ENCODE measurements at places on chromosomes 2 and 18. TPM values are rescaled to one million over a fixed set of nuclear protein-coding genes. Genes with fewer than 3 reads are reported as not detected.

GRCh38 chr2:74481961-74482800 lies 617 bp downstream of the CCDC142 start:
- H3K4me1 ChIP-seq = peaks cover 32% of the 10 kb centered on the region
- no peaks in the 10 kb centered on the region for H3K27me3 ChIP-seq
- DNase-seq = peak; percentile 57
- peaks cover 16% of the 10 kb centered on the region for H3K36me3 ChIP-seq
- H3K4me3 ChIP-seq = peak overlapping the region; percentile 93

DNA sequence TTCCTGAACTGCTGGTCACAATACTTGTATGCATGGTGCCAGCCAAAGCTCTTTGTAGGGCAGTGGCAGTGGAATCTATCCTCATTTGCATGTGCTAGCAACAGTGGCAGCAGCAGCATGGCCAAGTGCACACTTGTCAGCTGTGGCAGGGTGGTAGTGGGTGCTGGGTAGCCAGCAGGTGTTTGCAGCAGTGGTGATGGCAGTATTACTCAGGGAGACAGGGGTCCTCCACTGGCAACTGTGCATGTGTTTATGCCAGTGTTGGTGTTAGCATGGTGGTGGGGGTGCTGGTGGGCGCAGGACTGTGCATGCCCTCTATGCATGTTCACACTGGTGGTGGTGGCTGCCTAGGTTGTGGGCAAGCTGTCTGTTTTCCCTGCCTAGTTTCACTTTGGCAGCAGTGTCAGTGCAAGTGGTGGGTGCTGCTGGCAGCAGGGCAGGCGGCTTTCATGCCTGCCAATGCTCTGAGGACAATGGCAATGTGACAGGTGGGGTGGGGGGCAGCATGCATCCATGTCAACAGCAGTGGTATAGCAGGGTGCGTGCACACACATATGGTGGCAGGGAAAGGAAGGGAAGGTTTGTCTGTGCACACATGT lies 41.2 kb downstream of the GALNT13 start:
- H3K36me3 ChIP-seq = no peaks in the 10 kb centered on the region
- no peak overlapping the region for H3K27ac ChIP-seq
- H3K27me3 ChIP-seq = no peaks in the 10 kb centered on the region
- DNase-seq = no peak
- H3K4me3 ChIP-seq = no peak overlapping the region

GRCh38 chr2:232449964-232450363 lies 6.0 kb upstream of the ALPI start:
- DNase-seq = no peak
- H3K4me1 ChIP-seq = no peaks in the 10 kb centered on the region
- H3K27me3 ChIP-seq = no peaks in the 10 kb centered on the region
- H3K27ac ChIP-seq = no peak overlapping the region
- no peak overlapping the region for H3K4me3 ChIP-seq

- no peaks in the 10 kb centered on the region for H3K4me1 ChIP-seq
- no peaks in the 10 kb centered on the region for H3K36me3 ChIP-seq
- no peaks in the 10 kb centered on the region for H3K27me3 ChIP-seq
- H3K27ac ChIP-seq = no peak overlapping the region
- no peak overlapping the region for H3K4me3 ChIP-seq
These were observed 158.4 kb downstream of the SP3 start for GRCh38 chr2:173806761-173807160.

GRCh38 chr2:9390991-9391390 lies 32.3 kb downstream of the ITGB1BP1 start:
- H3K4me1 ChIP-seq = no peaks in the 10 kb centered on the region
- H3K4me3 ChIP-seq = no peak overlapping the region
- H3K36me3 ChIP-seq = no peaks in the 10 kb centered on the region
- DNase-seq = no peak
- no peak overlapping the region for H3K27ac ChIP-seq

DNA sequence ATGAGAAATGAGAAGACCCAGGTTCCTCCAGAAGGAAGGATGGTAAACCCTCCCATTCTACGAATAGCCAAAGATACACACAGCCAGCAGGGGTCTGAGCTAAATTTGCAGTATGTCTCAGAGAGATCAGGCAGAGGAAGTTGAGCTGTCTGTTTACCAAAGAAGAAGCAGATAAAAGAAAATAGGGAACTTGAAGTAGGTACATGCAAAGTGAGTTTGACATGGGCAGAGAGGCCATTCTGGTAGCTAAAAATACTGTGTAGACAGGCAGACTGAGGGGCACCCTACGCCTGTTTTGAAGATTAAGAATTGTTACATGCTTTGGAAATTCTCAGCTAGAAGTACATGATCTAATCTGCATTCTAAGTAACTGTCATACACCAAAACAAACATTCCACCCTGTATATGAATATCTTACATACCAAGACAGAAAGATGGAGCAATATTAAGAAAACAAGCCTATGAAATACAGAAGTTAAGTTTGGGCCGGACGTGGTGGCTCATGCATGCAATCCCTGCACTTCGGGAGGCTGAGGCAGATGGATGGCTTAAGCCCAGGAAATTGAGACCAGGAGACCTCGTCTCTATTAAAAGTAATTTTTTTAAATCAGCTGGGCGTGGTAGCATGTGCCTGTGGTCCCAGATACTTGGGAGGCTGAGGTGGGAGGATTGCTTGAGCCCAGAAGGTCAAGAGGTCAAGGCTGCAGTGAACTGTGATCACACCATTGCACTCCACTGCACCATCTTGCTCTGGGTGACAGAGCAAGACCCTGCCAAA lies 157.9 kb downstream of the ANKRD44 start:
- H3K36me3 ChIP-seq = peaks cover 15% of the 10 kb centered on the region
- DNase-seq = peak; percentile 26
- H3K27me3 ChIP-seq = no peaks in the 10 kb centered on the region
- H3K4me1 ChIP-seq = peaks cover 80% of the 10 kb centered on the region
- H3K27ac ChIP-seq = peak overlapping the region; percentile 60

ERICH2 gene
- not detected for total RNA-seq

POTEC gene
- total RNA-seq = not detected

ZCCHC2 gene
- total RNA-seq = 22.1 TPM

GRCh38 chr2:64207573-64207972 lies 63.4 kb upstream of the PELI1 start:
- DNase-seq = peak; percentile 33
- peaks cover 86% of the 10 kb centered on the region for H3K4me1 ChIP-seq
- no peaks in the 10 kb centered on the region for H3K27me3 ChIP-seq
- H3K4me3 ChIP-seq = no peak overlapping the region
- H3K27ac ChIP-seq = peak overlapping the region; percentile 59
- H3K36me3 ChIP-seq = no peaks in the 10 kb centered on the region

DNA sequence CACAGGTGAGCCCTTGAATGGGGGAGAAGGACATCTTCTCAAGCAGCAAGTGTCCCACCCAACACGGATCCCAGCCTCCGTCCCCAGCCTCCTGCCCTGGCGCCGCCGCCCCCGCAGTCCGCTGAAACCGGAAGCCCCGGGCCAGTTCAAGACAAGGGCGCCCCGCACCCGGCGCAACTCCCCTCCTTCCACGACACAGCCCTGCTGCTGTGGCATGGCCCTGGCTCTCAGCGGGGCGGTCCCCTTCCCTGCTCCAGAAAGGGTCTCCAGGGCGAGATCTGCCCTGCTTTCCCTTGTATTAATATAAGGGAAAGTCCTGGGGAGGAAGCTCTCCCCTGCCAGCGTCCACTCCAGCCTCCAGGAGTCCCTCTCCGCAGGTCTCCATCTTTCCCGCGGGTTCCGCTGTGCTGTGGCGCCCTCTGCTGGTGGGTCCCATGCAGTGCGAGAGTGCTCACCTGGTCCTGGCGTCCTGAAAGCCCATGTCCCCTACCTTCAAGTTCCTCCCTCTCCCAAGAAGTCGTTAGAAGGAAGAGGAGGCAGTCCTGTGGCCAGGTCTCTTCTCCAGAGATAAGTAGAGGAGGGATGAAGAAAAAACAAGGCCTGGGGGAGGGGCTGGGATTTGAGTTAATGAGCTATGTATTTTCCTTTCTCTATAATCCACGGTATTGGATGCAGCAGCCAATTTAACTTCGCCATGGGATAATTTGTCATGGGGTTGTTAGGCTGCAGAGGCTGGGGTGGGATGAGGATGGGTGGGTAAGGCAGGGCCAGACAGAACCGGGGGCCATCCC lies 176.0 kb downstream of the SMAD2 start:
- H3K27ac ChIP-seq = no peak overlapping the region
- H3K4me3 ChIP-seq = no peak overlapping the region
- no peaks in the 10 kb centered on the region for H3K36me3 ChIP-seq
- DNase-seq = peak; percentile 71

DNA sequence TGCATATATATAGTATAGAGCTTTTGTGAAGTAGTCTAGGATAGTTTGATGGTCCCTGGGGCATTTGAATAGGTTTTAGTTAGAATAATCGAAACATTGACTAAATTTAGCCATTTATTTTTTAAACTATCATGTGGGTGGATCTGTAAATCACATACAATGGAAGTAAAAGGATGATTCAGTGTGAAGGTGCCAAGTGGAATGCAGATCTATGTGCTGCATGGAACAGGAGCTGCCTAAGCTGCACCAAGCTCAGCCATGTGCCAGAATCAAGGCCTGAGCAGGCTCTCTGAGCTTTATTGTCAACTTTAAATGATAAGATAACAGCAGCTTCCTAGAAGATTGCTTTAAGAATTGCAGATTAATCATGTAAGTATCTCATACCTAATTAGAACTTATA lies 1996.2 kb upstream of the PIK3C3 start:
- no peak for DNase-seq
- no peaks in the 10 kb centered on the region for H3K4me1 ChIP-seq
- no peaks in the 10 kb centered on the region for H3K36me3 ChIP-seq
- H3K27me3 ChIP-seq = no peaks in the 10 kb centered on the region

- H3K4me3 ChIP-seq = no peak overlapping the region
- H3K36me3 ChIP-seq = no peaks in the 10 kb centered on the region
- H3K4me1 ChIP-seq = no peaks in the 10 kb centered on the region
- no peak overlapping the region for H3K27ac ChIP-seq
These were observed 53.0 kb upstream of the ASAP2 start for GRCh38 chr2:9153643-9153980.

GRCh38 chr18:26335156-26335555 lies 108.9 kb downstream of the TAF4B start:
- H3K4me1 ChIP-seq = peaks cover 4% of the 10 kb centered on the region
- DNase-seq = no peak
- H3K27ac ChIP-seq = no peak overlapping the region
- no peaks in the 10 kb centered on the region for H3K27me3 ChIP-seq

ERFE gene
- not detected for total RNA-seq

DNA sequence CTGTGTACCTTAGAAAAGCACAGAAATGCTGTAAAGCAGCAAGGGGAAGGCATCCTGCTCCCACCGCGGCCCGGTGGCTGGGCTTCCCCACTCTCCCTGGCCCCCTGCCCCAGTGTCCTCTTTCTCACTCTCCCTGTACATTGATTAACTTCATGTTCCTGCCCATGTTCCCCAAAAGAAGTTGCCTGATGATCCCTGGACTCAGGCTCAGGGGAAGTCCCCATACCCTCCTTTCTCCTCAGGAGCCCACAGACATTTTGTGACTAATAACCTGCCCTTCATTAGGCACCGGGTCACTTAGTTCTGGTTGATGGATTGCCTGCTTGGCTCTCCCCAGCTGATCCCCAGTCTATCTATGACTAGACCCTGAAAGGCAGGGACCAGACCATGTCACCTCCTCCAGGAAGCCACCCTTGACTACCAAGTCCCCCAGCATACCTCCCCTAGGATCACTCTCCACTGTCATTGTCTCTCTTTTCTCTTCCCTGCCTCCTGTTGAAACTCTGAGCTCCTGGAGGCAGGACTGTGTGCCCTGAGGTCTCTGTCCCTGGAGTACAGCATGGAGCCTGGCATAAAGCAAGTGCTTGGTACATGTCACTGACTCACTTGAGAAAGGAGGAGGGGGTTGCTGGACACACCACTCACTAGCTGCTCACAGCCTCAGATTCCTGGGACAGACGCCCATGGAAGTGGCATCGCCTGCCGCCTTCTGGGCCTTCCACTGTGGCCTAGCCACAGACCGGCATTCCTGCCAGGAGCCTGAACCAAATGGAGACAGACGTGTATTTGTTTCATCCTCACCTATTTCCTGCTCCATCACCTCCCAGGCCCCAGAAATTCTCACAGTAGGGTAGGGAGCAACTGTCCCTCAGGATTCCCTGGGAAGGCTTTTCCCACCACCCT lies 13.5 kb downstream of the MALL start:
- H3K4me3 ChIP-seq = no peak overlapping the region
- H3K36me3 ChIP-seq = peaks cover 2% of the 10 kb centered on the region
- H3K27me3 ChIP-seq = peaks cover 39% of the 10 kb centered on the region
- H3K4me1 ChIP-seq = peaks cover 16% of the 10 kb centered on the region

LIPG gene
- 0.45 TPM for total RNA-seq

DNA sequence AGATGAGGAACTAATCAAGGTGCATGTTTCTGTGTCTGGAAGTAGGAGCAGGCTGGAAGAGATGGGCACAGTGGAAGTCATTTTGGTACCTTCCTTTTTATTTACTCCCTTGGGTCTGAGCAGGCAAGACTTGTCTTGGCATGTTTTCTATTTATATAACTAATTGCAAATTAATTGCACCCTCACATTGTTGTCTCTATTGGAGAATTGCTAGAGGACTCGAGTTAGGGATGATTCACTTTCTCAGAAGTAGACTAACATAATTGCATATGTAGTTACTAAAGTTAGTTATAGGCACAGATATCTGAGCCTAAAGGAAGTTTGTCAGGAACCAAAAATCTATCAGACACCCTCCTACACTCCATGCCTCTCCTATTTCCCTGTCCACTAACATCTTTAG lies 92.8 kb upstream of the NRP2 start:
- H3K4me1 ChIP-seq = no peaks in the 10 kb centered on the region
- DNase-seq = no peak
- no peak overlapping the region for H3K4me3 ChIP-seq
- no peak overlapping the region for H3K27ac ChIP-seq
- H3K27me3 ChIP-seq = no peaks in the 10 kb centered on the region

DNA sequence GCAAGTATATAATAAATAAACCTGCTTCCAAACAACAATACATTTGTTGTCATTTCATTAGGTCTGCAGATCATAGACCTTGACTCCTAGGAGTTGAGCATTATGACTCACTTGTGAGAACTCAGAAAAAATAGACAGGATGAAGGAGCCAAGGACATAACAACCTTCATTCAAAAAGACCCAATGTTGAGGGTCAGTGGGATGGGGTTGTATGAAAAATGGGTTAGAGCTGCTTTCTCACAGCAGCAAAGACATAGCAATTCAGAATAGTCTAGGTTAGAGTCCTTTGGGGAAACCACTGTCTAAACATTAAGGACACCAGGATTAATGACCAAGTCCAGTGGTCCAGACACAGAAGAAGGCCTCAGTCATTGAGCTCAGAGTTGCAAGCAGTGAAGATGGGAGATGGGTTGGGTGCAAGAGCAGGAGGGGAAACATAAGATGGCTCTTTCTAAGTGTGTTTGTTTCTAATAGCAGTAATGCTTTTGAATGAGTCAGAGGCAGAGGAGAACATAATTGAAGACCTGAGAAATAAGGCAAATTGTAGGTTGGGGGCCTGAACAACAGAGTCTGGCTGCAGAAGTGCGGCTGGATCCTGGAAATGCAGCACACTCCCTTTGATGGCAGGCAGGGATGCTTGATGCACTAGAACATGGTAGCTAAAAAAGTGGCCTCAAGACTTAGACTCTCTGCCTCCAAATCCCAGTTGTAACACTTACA lies 3.7 kb upstream of the SERPINB10 start:
- H3K27me3 ChIP-seq = peaks cover 22% of the 10 kb centered on the region
- no peak overlapping the region for H3K27ac ChIP-seq
- no peak for DNase-seq
- no peaks in the 10 kb centered on the region for H3K4me1 ChIP-seq
- H3K4me3 ChIP-seq = no peak overlapping the region

Data from activated naive CD4-positive, alpha-beta T cell treated with anti-CD3 and anti-CD28 coated beads for 36 hours (primary cell).